ENCODE measurements at places on chromosomes 7 and 10.

DNA sequence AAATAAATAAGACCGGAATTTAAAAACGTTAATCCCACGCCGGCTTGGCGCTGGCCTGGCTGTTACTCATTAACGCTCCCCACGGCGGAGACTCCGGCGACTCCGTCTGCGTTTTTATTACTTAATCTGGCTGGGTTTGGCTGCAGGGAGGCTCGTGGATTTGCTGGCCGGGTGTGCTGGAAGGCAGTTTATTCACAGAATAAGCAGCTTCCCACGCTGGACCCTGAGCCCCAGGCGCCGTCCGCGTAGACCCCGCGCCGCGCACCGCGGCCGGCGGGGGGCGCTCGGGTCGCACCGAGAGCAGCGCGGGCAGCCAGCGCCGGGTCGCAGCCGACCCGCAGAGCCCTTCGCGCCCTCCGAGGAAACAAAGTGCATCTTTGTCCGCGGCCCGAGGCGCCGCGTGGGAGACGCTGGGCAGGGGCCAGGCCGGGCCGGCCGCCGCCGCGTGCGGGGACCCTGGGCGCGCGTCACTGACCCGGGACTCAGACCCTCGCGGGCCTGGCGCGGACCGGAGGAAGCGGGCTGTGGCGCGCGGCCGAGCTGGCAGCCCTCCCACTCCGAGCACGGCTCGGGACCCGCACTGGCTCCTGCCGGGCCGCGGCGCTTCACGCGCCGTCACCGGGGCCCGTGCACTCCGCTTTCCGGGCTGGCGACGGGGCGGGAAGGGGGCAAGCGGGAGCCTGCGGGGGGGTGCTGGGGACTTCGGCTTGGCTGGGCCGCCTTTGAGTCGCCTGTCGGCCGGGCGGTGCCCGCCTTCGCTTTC is 587 bp upstream of the GRK5 start:
- peaks cover 31% of the 10 kb centered on the region for H3K4me1 ChIP-seq
- H3K27ac ChIP-seq: peak overlapping the region; percentile 99
- DNase-seq: peak; percentile 83
- H3K27me3 ChIP-seq: no peaks in the 10 kb centered on the region
- H3K4me3 ChIP-seq: peak overlapping the region; percentile 97

GRCh38 chr10:113297226-113297625 is 255.6 kb upstream of the HABP2 start:
- DNase-seq: no peak
- no peak overlapping the region for H3K4me3 ChIP-seq

DNA sequence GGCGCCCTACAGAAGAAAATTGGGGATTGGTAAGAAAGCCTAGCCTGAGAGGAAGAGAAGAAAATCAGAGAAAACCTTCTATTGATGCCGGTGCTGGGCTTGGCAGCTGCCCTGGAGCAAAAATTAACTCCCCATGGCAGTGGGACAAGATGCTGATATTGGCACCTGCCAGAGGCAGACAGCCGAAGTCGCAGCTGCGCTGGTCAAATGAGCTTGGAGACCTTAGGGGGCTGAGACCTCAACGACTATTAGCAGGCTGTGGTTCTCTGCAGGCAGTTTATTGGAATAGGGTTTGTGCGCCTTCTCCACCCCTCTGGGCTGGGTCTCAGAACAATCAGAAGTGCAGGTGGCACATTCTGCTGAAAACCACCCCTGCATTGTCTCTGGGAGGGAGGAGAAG is 213.7 kb downstream of the GFRA1 start:
- H3K36me3 ChIP-seq: no peaks in the 10 kb centered on the region
- no peaks in the 10 kb centered on the region for H3K4me1 ChIP-seq
- no peak overlapping the region for H3K27ac ChIP-seq

DNA sequence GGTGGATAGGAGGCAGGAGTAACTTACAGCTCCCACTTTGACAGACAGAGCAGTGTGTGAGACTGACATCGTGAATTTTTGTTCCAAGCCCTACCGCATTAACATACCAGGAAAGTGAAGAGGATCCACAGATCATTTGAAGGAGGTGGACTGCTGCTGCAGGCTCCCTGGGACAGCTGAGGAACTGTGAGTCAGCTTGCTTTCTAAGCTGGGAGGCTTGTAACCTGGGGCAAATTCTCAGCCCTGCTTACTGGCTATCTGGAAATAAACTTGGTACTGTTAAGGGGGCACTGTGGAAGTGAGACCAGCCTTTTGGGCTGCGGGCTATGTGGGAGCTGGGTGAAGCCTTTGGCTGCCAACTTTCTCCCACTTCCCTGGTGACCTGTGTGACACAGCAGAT is 1202.5 kb downstream of the DNAJB9 start:
- no peak overlapping the region for H3K27ac ChIP-seq
- no peak overlapping the region for H3K4me3 ChIP-seq
- no peaks in the 10 kb centered on the region for H3K27me3 ChIP-seq
- H3K36me3 ChIP-seq: no peaks in the 10 kb centered on the region
- H3K4me1 ChIP-seq: no peaks in the 10 kb centered on the region

GRCh38 chr7:67863911-67864310 is 867.3 kb downstream of the TYW1 start:
- no peaks in the 10 kb centered on the region for H3K27me3 ChIP-seq
- DNase-seq: no peak
- no peaks in the 10 kb centered on the region for H3K4me1 ChIP-seq
- no peak overlapping the region for H3K4me3 ChIP-seq
- H3K36me3 ChIP-seq: no peaks in the 10 kb centered on the region

DNA sequence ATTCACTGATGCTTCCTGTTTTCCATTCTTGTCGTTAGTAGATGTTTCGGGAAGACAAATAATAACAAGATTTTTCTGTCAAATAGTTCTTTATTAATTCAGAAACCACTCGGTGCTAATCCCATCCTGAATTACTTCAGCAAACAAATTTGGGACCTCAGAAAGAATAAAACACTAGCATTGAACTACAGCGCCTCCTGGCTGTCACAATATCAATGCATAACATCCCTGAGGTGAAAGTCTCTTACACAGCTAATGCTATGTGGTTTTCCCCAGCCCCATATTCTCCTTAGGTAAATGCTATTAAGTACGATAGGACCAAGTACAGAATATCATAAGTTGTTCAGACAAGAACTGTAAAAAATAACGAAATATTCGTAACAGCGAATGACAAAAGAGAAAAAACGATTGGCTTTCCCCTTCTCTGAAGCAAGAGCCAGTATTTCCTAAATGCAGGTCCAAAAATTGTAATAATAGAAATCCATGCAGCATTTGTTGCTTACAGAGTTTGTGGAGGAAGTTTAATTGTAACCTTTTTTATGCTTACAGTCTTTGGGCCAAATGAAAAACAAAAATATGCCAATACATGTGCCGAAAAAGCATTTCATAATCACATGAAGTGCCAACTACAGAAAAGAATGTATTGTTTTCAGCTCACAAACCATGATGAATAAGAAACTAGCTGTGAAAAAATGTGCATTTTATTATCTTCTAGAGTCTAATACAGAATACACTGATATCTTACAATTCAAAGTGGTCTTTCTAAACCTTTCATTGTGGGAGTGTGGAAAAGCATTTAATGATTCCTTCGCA is 47.3 kb downstream of the MYPN start:
- no peak overlapping the region for H3K27ac ChIP-seq
- H3K36me3 ChIP-seq: no peaks in the 10 kb centered on the region
- no peaks in the 10 kb centered on the region for H3K4me1 ChIP-seq
- DNase-seq: peak; percentile 40
- H3K4me3 ChIP-seq: no peak overlapping the region

GRCh38 chr7:110010359-110010758 is 1080.6 kb upstream of the LRRN3 start:
- no peaks in the 10 kb centered on the region for H3K36me3 ChIP-seq
- no peak for DNase-seq

GRCh38 chr10:15745751-15746150 is 26.0 kb upstream of the ITGA8 start:
- H3K27me3 ChIP-seq: peaks cover 12% of the 10 kb centered on the region
- H3K4me1 ChIP-seq: no peaks in the 10 kb centered on the region
- no peak overlapping the region for H3K4me3 ChIP-seq
- no peaks in the 10 kb centered on the region for H3K36me3 ChIP-seq
- DNase-seq: no peak
- no peak overlapping the region for H3K27ac ChIP-seq

Data from naive B cell (primary cell).